Renal cortex interstitium (tissue), 15 donors: ENCODE measurements at places on chromosomes 1 and 21. TPM values are rescaled to one million over a fixed set of nuclear protein-coding genes. Genes with fewer than 3 reads are reported as not detected.

SPRR1A gene
- polyA plus RNA-seq, result not detected

DNA sequence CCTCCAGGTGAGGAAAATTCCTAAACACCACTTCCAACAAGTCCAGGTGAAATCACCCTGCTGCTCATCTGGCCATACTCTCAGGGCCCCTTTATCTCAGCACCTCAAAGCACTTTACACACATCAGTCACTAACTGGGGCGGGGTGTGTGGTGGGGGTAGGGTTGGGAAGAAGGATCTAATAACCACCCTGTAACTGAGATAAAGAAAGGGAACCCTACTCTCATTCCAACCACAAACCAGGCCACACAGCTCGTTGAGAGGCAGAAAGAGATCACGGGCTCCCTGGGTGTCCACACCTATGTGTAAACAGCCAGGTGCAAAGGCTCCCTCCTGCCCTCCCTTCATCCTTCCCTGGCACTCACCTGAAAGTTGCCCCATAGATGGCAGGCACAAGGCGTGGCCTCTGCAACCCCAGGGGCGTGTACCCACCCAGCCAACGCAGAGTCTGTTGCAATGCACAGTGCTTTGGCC is 20.4 kb downstream of the GPR161 start:
- no peak for DNase-seq

GRCh38 chr1:38586993-38587646 is 272.5 kb downstream of the RRAGC start:
- DNase-seq, result no peak

DNA sequence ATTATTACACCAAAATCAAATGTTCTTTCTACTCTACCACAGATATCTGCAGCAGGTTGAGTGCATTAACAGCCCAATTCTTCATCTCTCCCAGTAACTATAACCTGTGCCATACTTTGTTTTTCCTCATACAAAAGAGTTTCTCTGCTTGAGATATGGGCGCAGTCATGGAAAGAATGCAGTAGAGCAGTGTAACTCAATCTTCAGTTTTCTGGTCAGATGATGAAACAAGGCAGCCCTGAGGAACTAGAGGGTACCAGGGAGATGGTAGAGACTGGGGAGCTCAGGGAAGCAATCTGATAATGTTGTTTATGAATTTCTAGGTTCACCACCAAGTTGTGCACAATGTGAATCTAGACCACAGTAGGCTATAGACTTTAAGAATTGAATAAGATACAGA is 39.6 kb downstream of the ASPM start:
- DNase-seq, result no peak

MXRA8 gene
- polyA plus RNA-seq, result 196 TPM

GRCh38 chr1:26373281-26373680 is 731 bp upstream of the ZNF683 start:
- DNase-seq, result no peak

DNA sequence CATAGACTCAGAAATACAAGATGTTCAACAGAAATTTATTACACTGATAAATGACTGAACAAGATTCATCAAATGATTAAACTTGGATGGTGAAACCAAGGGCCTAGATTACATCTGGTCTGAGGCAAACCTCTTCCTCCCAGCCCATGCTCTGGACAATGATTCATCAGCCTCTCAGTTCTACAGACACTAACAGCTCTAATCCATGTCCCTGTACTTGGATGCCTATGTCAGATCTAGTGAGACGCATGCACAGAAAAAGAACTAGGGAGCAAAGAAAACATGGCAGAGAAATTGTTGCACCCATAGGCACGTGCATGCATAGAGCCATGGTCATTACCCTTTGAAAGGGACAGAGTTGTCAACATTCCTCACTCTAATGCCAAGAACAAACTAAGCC is 250.1 kb downstream of the KCNH1 start:
- no peak for DNase-seq

SMPDL3B gene
- polyA plus RNA-seq, result 16.2 TPM

- no peak for DNase-seq
These were observed 15.7 kb downstream of the VCAM1 start for GRCh38 chr1:100735244-100735643.

RNF186 gene
- polyA plus RNA-seq, result 0.27 TPM

GRCh38 chr1:207001492-207002245 is 30.9 kb downstream of the C1orf116 start:
- DNase-seq, result no peak

GRCh38 chr21:34704119-34704518 is 35.3 kb downstream of the CLIC6 start:
- no peak for DNase-seq
